ENCODE measurements at places on chromosomes 6 and 20.

DNA sequence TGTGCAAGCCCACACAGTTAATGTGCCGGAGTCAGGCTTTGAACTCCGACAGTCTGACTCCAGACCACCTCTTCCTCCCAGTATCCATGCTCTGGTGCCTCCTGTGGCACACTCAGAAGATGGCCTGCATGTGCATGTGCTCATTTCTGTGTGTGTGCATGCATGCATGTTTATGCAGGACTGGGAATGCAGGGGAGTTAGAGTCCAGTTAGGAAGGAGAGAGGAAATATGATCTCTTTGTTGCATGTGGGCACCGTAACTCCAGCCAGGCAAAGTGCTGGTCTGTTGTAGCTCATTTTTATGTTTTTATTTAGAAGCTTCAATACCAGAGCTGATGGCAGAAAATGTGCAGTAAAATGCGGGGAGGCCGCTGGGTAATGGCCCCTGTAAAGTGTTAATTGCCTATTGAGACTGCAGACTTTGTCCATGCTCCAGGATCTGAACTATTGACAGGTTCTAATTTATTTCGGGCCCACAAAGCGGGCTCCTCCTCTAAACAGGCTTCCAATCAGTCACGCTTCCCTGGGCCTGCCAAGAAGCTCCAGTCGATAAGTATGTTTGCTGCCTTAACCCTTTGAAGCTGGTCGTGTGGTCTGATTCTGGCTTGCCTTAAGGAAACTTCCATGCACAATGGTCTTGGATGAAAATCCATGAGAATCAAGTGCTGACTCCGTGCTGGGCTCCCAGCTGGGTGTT, 248.3 kb downstream of the DHX35 start:
- no peak for DNase-seq

DNA sequence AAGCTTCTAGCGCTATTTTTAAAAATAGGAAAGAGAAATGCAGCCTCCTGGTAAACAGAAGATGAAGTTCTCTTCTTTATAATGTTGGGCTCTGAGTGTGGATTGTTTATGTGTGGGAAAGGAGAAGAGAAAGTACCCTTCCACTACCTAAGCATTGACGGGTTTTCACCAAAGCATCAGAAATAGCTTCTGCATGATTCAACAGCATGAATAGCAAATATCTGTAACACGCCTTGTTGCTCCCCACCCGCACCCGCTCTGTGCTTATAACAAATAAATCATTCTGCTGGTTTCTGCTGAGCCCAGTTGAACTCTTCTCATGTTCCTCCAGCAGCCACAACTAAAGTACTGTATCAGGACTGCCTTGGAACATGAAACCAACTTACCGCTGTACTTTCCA, 20.7 kb downstream of the TXLNB start:
- no peak for DNase-seq

DNA sequence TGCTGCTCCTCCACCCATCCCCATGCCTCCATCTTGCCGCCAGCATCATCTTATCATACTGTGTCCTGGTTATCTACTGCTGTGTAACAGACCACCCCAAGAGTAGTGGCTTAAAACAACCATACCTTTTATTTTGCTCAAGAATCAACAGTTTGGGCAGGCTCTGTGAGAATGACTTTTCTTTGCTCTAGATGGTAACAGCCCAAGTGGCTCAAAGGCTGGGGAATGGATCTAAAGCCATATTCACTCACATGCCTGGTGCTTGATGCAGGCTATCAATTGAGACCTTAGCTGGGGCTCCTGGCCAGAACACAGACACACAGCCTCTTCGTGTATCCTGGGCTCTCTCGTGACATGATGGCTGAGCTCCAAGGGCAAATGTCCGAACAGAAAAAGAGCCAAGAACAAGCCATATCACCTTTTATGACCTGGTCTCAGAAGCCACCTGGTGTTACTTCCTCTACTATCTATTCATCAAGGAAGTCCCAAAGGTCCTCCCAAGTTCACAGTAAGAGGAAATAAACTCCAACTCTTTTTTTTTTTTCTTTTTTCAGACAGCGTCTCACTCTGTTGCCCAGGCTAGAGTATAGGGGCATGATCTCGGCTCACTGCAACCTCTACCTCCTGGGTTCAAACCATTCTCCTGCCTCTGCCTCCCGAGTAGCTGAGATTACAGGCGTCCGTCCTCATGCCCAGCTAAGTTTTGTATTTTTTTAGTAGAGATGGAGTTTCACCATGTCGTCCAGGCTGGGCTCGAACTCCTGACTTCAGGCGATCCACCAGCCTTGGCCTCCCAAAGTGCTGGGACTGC, 159.3 kb upstream of the JARID2 start:
- DNase-seq, result peak; percentile 19

DNA sequence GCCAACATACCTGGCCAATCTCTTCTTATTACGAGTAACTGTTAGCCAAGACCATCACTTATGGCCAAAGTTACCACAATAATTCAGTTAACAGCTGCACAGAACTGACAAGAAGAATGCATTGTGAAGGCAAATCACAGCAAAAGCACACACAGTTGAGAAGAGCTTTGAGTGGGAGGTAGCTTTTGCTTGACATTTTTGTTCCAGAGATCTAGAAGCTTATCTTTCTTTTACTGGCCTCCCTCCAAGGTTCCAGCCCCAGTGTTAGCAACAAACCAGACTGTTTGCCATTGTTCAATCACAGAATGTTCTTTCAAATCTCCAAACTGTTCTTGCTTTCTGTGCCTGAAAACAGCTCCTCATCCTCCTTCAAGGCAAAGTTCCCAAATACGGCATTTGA, 35.9 kb upstream of the IRAK1BP1 start:
- no peak for DNase-seq

- no peak for DNase-seq
Measured at GRCh38 chr6:40524797-40525585, 62.2 kb downstream of the LRFN2 start.

GRCh38 chr6:6870921-6871320, 236.8 kb upstream of the RREB1 start:
- DNase-seq, result peak; percentile 79

GRCh38 chr6:46411456-46412197, 79.6 kb downstream of the RCAN2 start:
- DNase-seq, result no peak

- DNase-seq, result no peak
Measured at GRCh38 chr6:2111162-2111677, 134.2 kb downstream of the GMDS start.

GRCh38 chr6:110188791-110189190, 8.6 kb downstream of the CDC40 start:
- DNase-seq, result no peak

DNA sequence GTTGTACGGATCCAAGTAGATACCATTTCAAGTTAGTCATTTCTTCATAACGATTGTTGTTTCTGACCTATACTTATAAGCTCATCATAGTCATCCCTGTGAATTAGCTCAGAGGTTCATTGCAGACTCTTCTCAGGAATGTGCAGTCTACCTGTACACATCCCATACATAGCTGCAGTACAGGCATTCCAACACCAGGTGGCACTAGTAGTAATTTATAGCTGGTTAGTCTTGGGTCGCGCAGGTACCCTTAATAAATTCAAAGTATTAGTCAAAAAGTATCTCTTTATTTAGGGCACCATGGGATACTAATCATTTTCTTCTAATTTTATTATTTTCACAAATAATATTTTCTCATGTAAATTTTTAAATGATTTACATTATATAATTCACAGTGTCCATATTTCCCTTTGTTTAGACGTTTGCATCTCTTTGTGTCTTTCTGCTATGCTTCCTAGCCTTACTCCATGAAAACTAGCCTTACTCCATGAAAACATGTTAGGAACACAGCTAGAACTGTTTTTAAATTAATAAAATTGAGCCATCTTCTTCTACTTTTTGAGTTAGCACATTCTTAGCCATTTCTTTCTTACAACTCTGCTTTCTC, 128.6 kb upstream of the FAM83B start:
- peak; percentile 58 for DNase-seq

DNA sequence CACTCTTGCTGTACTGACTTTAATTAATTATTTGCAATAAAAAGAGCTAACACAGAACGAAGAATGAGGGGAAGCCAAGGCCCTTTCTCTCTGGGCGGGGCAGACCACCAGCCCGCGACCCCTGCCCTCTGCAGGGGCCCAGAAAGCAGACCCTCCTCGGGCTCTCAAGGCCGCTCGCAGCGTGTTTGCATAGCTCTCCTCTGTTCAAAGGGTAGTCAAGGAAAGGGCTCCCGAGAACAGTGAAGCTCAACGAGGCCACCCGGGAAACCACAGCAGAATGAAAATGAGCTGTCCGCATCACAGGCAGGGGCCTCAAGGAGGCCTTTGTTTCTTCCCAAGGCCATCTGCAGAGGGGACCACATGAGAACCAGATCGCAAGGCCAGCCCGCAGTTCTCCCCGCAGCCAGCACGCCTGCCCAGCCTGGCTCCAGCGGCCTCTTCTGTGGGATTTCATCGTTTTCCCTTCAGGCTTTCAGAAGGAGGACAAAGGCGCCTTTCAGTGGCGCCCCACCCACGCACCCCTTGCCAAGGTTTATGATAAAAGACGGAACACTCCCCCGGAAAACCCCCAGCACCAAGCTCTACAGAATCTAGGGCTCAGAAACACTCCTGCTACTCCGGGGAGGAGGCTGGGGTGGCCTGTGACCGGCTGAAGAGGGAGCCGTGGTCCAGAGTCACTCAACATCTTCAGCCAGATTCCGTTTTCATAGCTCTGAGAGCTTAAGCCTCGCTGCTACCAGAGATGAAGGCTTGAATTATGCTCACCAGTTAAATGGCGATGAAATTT, 25.3 kb downstream of the ACSS1 start:
- no peak for DNase-seq

Measured in AML-193 (cell line).